Osteocyte (in vitro differentiated cells): ENCODE measurements at places on chromosomes 11 and 22. TPM values are rescaled to one million over a fixed set of nuclear protein-coding genes. Genes with fewer than 3 reads are reported as not detected.

DNA sequence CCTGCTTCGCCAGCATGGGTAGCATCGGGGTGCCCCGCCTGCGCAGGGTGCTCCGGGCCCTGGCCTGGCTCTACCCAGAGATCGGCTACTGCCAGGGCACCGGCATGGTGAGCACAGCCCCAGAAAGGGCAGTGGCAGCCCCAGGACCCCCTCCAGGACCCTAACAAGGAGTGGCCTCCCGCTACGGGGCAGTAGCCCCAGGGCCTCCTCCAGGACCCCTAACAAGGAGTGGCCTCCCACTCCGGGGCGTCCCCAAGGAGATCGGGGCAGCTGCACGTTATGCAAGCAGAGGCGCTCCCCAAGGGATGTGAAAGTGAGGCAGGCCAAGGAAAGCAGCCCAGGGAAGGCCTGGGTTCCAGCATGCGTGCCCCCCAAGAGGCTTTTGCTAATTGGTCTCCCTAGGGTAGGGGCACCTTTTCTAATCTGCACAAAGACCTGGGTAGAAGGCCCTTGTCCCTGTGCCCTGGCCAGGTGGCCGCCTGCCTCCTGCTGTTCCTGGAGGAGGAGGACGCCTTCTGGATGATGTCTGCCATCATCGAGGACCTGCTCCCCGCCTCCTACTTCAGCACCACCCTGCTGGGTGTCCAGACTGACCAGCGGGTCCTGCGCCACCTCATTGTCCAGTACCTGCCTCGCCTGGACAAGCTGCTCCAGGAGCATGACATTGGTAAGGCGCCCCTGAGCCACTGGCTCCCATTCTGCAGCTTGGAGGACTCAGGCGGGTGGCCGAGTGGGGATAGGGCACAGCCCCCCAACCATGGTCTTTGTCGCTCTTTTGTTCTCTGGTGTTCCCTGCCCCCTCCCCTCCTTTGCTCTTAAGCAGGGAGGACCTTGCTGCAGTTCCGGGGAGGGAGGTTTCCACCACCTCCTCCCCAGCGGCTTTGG lies 35.0 kb downstream of the SGSM3 start:
- no peak for DNase-seq

Gene NRIP3
- 0.97 and 1.1 TPM in 2 replicates for total RNA-seq

DNA sequence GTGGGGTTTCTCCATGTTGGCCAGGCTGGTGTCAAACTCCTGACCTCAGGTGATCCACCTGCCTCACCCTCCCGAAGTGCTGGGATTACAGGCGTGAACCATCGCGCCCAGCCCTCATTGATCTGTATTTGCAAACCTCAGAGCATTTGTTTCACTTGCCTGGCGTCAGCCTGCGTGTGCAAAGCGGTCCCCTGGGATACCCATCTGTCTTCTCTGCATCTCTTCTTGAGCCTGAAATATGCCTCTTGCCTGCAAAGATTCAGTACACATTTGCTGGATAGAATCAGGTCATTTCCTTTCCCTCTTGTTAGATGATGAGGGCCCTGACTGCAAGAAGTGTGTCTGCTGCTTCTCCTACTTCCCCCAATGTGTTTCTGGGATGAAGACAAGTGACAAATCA lies 1291.0 kb downstream of the TBC1D22A start:
- DNase-seq, result peak; percentile 49

DNA sequence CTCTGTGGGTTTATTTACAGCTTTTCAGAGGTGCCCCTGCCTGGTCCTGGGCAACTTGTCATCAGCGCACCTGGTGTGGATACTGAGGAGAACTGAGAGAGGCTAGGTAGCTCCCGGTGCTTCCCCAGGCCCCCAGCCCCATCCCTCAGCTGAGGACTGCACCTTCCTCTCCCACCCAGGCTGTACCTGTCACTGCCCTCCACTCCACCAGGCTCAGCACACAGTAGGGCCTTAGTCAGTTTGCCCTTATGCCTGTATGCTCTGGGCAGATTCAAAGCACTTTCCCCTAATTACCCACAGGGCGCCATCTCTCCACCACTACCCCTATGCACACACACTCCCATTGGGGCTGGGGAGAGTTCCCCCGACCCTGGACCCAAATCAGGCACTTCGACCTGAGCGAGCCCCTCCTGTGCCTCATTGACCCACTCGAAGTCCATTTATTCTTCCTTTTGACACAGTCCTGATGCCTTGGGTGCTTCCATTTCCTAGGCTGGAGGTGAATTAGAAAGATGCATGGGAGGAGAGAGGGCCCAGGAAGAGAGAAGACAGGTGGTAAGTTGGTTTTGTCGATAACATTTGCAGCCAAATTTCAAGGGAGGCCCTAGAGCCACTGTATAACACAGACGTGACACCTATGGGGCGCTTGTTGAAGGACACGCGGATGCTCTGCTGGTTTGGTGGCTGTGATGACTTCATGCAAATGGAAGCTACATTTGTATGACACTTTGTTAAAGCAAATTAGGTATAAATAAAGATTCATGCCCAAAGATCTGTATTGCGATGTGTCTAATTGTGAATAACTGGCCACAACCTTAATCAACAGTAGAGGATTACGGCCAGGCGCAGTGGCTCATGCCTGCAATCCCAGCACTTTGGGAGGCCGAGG lies 13.8 kb upstream of the PICK1 start:
- no peak for DNase-seq

- no peak for DNase-seq
Measured at GRCh38 chr11:75454987-75455386, 22.0 kb upstream of the KLHL35 start.

Gene THY1
- 11.3 and 14.0 TPM in 2 replicates for total RNA-seq

Gene SCGB2A2
- total RNA-seq, result not detected in 2 replicates

Gene MB
- not detected in 2 replicates for total RNA-seq

GRCh38 chr11:11351042-11351586 lies 1.9 kb downstream of the CSNK2A3 start:
- peak; percentile 62 for DNase-seq

GRCh38 chr11:113951537-113951936 lies 23.4 kb upstream of the HTR3A start:
- DNase-seq, result no peak

GRCh38 chr22:19942157-19943081 lies 801 bp upstream of the TXNRD2 start:
- DNase-seq, result no peak

Gene OR2AT4
- total RNA-seq, result not detected in 2 replicates

Gene SCARF2
- 48.4 and 50.8 TPM in 2 replicates for total RNA-seq

DNA sequence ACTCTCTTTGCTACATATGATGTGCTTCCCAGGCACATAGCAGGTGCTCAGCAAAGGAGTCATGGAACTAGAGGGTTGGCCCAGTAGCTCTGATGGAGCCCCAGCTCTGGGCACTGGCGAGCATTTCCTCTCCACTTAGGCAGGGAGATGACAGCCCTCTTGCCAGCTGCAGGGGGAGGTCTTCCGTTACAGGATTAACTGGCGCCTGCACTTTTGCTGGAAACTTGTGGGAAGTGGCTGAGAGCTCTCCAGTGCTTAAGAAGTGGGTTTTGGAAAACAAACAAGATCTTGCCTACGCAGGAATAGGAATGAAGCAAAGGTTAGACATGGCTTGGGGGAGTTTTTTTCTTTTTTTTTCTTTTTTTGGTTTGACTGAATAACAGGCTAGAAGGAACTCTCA lies 75.5 kb downstream of the MICAL2 start:
- DNase-seq, result no peak

- DNase-seq, result no peak
Measured at GRCh38 chr11:27387362-27387761, 24.3 kb upstream of the CCDC34 start.

GRCh38 chr11:36744375-36745168 lies 146.5 kb upstream of the RAG2 start:
- DNase-seq, result no peak

Gene GPR152
- not detected in 2 replicates for total RNA-seq

DNA sequence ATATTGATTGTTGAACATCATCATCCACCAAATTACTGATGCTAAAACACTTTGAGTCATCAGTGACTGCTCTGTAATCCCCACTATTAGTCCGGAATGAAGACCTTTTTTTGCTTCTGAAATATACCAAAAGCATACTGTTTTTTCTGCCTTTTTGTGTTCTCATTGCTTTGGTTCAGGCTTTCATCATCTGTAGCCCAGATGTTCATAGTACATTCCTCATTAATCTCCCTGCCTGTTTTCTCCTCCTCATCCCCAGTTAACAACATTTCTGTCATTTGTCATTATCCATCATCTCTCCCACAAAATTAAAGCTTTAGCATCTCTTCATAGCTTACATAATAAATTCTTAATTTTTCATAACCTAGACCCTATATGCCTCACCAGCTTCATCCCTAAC lies 9.2 kb downstream of the CEP57 start:
- no peak for DNase-seq

DNA sequence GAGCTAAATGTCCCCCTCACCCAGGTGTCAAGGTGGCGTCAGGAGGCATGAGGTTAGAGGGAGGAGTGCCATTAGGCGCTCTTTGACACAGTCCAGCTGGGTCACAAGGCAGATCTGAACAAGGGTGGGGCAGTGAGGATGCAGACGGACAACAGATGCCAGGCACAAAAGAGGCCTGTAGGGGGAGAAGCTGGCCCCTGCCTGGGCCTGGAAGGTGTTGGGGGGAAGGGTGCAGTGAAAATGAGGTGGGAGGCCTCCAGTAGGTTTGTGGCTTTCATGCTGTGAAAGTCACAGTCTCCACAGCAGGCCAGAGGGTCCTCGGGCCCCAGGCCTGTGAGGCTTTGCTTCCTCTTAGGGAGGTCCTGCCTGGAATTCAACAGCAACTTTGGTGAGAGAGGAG lies 85.0 kb upstream of the PLET1 start:
- DNase-seq, result no peak

GRCh38 chr11:103792981-103793468 lies 243.4 kb upstream of the DDI1 start:
- DNase-seq, result no peak

GRCh38 chr11:13008061-13008435 lies 1.1 kb upstream of the RASSF10 start:
- no peak for DNase-seq
